T-helper 2 cell (primary cell): ENCODE measurements at places on chromosomes 16 and 17.

GRCh38 chr16:47627085-47627639 lies 166.0 kb downstream of the PHKB start:
- DNase-seq: no peak

DNA sequence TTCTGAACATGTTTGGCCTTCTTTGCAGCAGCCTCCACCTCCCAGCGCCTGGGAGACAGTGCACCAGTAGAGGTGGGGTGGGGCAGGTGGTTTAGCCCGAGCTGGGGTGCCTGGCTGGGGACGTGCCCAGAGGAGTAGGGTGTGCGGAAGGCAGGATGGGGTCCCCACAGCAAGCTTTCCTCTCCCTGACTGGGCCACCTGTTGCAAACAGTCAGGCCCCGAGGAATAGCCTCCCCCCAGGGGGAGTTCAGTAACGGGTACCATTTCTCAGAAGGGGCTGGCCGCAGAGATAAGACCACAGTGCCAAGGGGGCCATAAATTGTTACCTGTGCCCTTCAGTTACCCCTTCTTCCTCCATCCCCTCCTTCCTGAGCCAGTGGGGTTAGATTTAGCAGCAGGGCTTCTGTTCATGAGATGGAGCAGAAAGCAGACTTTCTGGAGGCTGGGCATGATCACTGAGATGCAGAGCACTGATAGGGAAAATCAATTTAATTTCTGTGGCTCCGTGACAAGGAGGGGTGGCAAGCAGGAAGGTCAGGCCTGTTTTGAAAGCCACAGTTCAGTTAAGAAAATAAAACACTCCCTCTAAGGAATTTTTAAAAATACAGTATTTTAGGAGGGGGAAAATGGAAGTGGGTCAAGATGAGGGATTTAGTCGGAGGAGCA lies 181.9 kb downstream of the MSI2 start:
- no peak for DNase-seq

DNA sequence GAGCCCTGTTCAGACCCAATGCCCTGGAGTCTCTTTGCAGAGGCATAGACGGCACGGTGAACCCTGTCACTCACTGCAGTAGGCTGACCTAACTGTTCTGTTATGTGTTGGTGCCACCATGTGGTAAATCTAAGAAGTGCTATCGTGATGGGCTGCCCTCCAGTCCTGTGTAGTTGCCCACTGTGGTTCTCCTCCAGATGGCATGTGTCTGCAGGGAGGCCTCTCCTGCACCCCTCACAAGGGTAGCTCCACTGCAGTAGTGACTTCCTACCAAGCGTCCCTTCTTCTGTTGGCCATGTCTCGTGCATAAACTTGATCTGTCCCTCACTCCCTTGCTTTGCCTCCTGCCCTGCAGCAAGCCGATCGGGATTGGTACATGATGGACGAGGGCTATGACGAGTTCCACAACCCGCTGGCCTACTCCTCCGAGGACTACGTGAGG lies 5.8 kb downstream of the DHX38 start:
- no peak for DNase-seq

DNA sequence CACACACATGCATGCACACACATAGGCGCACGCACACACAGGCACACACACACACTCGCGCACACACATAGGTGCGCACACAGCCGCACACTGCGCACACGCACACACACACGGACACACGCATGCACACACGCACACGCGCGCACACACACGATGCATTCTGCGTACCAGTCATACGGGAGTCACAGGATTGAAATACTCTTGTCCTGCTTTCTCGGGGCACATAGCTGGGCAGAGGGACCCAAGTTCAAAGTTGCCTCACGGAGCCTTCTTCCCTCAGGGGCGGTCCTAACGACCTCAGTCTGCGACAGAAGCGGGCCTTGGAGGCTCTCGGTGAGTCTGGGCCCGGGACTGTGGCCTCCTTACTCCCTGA lies 56.0 kb downstream of the MRM1 start:
- no peak for DNase-seq

DNA sequence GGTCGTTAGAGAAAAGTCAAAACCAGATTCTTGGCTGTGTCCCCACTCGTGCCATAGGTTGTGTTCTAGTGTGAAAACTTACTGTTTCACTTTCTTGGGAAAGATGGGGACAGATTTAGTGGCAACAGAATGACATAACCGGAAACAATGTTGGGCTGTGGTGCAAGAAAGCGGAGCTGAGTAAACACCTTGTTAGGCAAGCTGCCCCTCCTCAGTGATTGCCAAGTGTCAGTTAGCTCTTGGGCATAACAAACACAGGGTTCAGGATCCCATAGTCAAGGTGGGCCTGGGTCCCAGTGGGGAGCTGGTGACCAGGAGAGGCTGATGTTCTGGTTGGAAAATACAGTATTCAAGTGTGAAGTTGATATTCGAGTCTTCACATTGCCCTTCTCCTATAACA lies 15.4 kb downstream of the UBN1 start:
- no peak for DNase-seq

DNA sequence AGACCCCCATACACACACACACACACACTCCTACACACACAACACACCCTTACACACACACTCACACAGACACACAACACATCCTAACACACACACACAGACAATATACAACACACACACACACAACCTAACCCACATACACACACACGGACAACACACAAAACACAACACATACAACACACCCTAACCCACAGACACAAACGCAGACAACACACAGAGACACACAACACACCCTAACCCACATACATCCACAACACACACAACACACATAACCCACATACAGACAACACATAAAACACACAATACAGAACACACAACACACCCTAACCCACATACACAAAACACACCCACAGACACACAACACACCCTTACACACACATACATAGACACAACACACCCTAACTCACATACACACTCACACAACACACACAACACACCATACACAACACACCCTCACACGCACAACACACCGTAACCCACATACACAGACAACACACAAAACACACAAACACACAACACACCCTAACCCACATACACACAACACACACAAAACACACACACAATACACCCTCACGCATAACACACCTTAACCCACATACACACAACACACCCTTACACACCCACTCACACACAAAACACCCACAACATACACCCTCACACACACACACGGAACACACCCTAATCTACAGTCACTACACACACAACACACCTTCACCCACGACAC lies 4.4 kb downstream of the ASGR1 start:
- DNase-seq: no peak

DNA sequence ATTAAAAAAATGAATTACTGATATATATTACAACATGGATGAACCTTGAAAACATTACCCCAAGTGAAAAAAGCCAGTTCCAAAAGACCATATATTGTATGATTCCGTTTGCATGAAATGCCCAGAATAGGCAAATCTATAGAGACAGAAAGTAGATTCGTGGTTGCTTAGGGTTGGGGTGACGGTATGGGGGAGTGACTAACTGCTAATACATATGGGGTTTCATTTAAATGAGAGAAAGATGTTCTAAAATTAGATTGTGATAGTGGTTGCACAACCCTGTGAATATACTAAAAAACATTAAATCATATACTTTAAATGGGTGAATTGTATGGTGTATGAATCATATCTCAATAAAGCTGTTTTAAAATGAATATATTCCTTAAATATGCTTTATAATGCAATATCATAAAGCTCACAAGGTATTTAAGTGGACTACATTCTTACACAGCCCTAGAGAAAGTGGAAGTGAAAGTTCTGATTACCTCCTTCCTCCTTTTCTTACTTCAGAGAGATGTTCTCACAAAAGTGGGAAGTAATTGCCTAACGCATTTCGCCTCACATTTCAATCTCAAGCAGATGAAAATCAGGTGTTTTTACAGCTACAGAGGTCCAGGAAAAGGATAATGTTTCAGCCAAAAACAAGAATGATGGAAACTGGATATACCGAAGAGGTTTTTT lies 142.7 kb upstream of the GNAO1 start:
- no peak for DNase-seq

GRCh38 chr17:39231591-39232551 lies 6.1 kb upstream of the STAC2 start:
- DNase-seq: peak; percentile 31

GRCh38 chr16:87426423-87427215 lies 34.5 kb downstream of the MAP1LC3B start:
- no peak for DNase-seq

DNA sequence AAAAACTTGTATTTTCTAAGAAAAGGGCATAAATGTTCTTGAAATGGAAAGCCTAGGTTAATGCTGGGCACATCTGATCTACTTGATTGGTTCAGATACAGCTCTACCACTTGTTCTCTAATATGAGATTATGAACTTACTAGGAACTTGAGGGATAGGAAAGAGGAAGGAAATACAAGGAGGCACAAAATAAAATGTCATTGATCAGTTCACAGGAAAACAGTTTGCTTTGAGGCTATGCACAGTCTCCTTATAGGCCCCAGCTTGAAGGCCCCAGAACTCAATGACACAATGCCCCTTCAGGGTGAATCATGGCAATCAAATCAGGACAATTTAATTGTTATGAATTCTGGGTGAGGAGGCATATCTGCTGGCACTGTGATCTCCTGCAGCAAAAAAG lies 27.1 kb downstream of the NXPH3 start:
- DNase-seq: no peak

DNA sequence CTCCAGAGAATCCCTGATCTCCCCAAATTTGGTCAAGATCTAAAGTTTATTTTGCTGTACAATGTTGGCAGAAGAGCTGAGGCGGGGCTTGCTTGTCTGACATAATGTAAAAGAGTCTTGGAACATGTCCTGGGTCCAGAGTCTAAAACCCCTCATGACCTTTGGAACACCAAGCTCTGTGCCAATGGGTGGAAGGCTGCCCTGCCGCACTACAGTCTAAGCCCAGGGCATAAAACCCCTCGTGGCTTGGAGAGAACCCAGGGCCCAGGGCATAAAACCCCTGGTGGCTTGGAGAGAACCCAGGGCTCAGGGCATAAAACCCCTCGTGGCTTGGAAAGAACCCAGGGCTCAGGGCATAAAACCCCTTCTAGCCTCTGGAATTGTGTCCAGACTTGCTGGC lies 36.7 kb downstream of the CCDC57 start:
- DNase-seq: no peak

- DNase-seq: no peak
Observed at GRCh38 chr16:1979271-1980029, 1.8 kb downstream of the NOXO1 start.
